ENCODE measurements at places on chromosomes 1 and 21. TPM values are rescaled to one million over a fixed set of nuclear protein-coding genes. Genes with fewer than 3 reads are reported as not detected.
A peak's percentile ranks its signal among the peaks of the same experiment; 100 is the strongest.

DNA sequence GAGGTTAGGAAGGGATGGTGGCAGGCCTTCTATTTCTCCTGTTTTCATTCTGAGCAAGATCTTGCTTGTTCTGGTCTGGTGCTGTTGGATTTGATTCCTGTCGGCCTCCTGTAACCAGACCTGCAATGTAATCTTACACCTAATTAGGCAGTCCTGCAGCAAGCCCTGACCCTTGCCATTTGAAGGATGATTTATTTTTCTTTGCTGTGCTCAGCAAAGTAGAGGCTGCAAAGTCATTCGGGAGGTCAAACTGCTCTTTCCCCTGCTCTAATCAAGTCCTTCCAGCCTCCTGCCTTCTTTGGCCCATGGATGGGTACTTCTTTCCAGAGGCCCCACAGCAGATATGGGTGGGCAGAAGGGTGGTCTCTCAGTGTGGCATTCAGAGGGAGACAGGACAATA, 417.7 kb upstream of the USP24 start:
- no peak for DNase-seq
- no peaks in the 10 kb centered on the region for H3K36me3 ChIP-seq
- H3K27me3 ChIP-seq = no peaks in the 10 kb centered on the region
- H3K4me3 ChIP-seq = no peak overlapping the region

DNA sequence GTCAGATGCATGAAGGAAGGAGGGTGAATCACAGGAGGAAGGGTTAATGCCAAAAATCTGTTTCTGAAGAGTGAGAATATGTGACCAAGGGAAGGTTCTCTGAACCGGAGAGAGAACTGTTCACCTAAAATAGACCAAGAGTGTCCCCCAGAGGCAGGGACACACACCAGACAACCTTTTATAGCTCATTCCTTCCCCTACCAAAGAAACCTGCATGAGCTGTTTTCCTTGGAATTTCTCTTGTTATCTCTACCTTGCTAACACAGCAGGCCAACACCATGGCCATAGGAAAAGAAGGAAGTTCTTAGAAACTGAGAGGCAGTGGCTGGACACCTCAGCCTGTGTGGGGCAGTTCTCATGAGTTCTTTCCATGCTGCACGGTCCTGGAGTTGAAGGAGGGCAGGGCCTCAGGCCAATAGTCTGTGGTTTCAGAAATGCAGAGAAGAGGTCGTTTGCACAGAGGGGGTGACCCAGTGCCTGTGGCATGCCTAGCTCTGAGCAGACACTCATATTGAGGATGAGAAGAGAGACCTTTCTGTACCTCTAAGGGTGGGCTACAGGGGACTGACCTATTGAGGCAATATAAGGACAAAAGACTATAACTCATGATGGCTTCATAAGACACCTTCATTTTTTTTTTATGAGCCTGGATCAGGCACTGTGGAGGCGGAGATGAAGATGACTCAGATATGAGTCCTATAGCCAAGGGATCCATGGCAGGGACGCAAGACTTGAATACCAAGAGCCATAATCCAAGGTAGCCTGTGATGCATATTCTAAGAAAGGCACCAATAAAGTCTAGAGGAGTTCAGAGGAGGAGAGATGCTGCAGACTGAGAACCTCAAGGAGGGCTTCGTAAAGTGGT, 39.4 kb downstream of the IGFN1 start:
- H3K27ac ChIP-seq = no peak overlapping the region
- H3K27me3 ChIP-seq = peaks cover 4% of the 10 kb centered on the region
- no peaks in the 10 kb centered on the region for H3K36me3 ChIP-seq
- H3K4me3 ChIP-seq = no peak overlapping the region

- H3K4me1 ChIP-seq = no peaks in the 10 kb centered on the region
- H3K4me3 ChIP-seq = no peak overlapping the region
- no peak overlapping the region for H3K27ac ChIP-seq
- no peak for DNase-seq
Measured at GRCh38 chr1:224666913-224667312, 50.8 kb downstream of the CNIH3 start.

DNA sequence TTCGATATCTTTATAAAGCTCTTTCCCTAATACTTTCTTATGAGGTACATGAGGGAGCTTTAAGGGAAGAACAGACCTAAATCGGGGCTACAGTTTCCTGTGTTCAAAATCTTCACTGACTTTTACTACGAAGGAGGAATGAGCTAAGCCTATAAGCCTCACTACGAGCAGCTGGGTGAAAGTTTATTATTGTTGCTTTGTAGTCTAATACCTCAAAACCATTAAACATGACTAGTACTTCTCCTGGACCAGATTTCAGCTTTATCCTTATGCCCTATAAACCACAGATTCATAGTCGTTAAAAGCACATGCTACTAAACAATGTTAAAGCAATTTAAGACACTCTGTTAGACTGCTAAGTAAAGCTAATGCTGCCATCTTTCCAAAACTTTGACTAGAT, 30.2 kb downstream of the NDC1 start:
- no peak overlapping the region for H3K27ac ChIP-seq
- no peaks in the 10 kb centered on the region for H3K27me3 ChIP-seq
- peaks cover 10% of the 10 kb centered on the region for H3K36me3 ChIP-seq

- H3K4me3 ChIP-seq = no peak overlapping the region
- DNase-seq = no peak
- H3K36me3 ChIP-seq = no peaks in the 10 kb centered on the region
- no peaks in the 10 kb centered on the region for H3K4me1 ChIP-seq
- no peak overlapping the region for H3K27ac ChIP-seq
- H3K27me3 ChIP-seq = peaks cover 44% of the 10 kb centered on the region
Measured at GRCh38 chr1:33634806-33635205, 162.4 kb downstream of the ZSCAN20 start.

- H3K4me1 ChIP-seq = peaks cover 12% of the 10 kb centered on the region
- H3K27me3 ChIP-seq = no peaks in the 10 kb centered on the region
- H3K36me3 ChIP-seq = no peaks in the 10 kb centered on the region
- DNase-seq = no peak
- no peak overlapping the region for H3K27ac ChIP-seq
Measured at GRCh38 chr21:34298534-34299167, 65.2 kb upstream of the KCNE2 start.

DNA sequence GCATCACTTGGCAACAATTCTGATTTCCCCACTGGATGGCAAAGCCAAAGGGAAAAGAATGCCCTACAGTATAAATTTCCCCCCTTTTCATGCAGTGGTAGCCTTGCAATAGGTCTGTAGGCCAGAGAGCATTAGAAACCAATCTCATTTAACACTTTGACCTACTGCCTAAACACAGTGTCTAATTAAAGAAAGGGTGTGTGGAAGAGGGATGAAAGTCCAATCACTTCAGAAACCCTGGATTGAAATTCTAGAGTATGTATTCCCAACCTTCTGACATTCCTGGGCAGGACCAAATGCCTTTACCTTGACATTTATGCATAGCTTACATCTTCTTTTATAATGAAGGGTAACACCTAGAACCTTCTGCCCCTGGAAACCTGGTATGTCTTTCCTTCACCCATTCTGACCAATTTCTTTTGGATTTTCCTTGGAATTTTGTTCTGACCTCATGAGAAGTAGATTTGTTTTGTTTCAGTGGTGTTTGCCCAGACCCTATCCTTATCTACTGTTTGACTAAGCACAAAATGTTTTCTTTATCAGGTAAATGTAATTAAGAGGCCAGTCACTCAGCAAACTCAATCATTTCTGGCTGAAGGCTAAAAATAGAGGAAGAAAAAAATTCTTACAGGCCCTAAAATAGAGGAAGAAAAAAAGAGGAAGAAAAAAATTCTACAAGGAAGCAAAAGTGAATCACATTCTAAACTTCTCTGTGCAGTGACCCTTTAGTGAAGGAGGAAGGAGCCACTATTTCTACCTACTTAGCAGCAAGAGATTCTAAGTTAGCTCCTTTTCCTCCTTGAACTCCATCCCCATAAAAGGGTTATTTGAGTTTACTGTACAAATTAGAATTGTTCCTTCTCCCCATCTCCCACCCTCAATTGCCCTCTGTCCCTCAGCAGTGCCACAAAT, 129.5 kb upstream of the DSCAM start:
- no peaks in the 10 kb centered on the region for H3K27me3 ChIP-seq
- peaks cover 2% of the 10 kb centered on the region for H3K36me3 ChIP-seq
- no peaks in the 10 kb centered on the region for H3K4me1 ChIP-seq
- no peak for DNase-seq

DNA sequence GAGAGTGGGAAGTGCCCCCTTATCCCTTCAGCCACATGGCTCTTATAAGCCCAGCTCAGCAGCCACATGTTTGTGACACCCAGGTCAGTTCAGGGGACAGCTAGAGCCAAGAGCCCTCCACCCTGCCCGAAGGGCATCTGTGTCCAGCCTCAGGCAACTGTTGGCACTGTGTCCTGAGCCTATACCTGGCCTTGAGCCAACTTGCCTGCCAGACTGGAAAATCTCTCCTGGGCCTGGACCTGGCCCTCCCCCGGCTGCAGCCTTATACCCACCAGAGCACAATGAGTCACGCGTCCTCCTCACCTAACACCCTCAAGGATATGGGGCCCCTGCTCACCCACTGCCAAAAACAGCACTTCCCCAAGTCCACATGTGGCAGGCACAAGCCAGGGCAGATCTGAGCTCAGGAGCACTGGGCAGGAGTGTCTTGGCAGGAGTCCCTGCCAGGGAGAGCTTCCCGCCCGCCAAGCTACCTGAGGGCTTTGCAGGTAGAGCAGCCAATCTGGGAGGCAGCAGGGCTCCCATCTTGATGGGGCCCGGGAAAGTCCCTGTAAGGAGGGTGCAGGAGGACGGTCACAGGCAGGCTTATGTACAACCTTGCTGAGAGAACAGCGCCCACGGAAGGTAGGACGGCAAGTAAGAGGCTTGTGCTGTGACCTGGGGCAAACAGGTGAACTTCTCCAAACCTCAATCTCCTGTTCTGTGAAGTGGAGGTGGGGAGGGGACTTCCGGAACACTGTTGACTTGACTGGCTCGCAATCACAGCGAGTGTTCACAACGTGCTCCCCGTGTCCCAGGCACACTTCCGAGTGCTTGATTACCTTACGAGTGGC, 19.8 kb upstream of the HSPG2 start:
- DNase-seq = peak; percentile 29
- no peak overlapping the region for H3K4me3 ChIP-seq
- H3K27ac ChIP-seq = no peak overlapping the region
- H3K4me1 ChIP-seq = peaks cover 23% of the 10 kb centered on the region
- no peaks in the 10 kb centered on the region for H3K27me3 ChIP-seq
- no peaks in the 10 kb centered on the region for H3K36me3 ChIP-seq

DNA sequence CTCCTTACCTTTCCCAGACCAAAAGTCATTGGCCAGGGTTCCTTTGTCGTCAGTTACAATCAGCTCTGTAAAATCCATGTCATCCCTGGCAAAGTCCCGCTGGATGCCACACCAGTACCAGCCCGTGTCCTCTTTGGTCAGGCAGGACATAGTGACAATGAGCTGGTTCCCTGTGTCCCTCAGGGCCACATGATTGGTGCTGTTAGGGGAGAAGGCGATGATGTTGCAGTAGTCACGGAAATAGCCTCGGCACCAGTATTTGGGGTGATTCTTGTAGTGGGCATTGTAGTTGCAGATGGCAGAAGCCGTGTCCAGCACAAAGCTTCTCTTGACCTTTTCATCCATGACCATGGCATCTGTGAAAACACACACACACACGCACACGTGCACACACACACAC, 14.8 kb downstream of the ADORA3 start:
- no peak for DNase-seq
- no peaks in the 10 kb centered on the region for H3K36me3 ChIP-seq
- peaks cover 5% of the 10 kb centered on the region for H3K4me1 ChIP-seq
- H3K27ac ChIP-seq = no peak overlapping the region

DNA sequence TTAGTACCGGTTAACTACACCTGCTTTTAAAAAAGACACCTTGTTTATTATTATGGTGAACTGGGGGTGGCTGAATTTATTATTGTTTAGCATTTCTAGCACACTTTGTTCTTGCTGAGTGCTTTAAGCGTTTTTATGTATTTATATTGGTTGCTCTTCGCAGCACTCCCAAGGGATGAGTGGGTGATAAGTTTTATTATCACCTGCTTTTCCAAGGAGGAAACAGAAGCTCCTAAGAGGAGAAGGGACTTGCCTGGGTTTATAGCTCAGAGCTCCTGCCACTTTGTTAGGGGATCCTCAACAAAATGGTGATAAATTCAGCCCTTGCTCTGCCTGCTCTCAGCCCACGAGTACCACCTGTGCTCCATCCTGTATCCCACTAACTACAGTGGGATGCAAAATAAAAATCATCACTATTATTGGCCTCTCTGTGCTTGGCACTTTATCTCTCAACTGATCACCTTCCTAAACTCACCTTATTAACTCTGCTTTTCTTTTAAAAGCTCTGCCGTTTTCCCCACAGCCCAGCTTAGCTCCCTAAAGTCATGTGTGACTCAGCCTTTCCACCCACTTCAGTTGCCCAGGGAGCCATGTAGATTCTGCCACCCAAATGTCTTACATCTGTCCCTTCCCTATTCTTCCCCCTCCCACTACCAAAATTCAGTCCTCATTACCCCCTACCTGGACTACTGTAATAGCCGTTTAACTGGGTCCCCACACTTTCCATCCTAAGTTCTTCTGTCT, 44.5 kb downstream of the BCL9 start:
- no peaks in the 10 kb centered on the region for H3K36me3 ChIP-seq
- no peak for DNase-seq
- peaks cover 7% of the 10 kb centered on the region for H3K4me1 ChIP-seq
- no peak overlapping the region for H3K4me3 ChIP-seq
- no peak overlapping the region for H3K27ac ChIP-seq

The ACTL8 gene
- total RNA-seq = not detected

The RSRP1 gene
- total RNA-seq = 76.4 TPM

The B3GALT2 gene
- total RNA-seq = 7.6 TPM

The OR14K1 gene
- not detected for total RNA-seq

The KIF2C gene
- 6.2 TPM for total RNA-seq
